ENCODE measurements at places on chromosomes 13 and 19.

DNA sequence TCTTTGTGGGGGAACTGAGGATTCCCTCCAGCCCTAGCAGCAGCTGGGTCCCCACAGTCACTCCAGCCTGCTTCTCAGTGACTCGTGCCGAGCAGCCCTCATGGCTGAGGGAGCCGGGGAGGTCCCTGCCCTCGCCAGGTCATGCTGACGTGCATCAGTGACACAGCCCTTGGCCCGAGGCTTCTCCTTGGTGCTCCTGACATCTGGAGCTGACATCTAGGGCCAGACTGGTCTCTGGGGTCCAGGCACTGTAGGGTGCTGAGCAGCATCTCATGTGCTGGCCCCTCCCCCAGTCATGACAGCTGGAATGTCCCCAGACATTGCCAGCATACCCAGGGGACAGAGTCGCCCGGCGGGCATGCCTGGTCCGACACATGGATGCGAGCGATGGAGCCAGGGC is 14.4 kb downstream of the COMP start:
- peak; percentile 5 for DNase-seq

DNA sequence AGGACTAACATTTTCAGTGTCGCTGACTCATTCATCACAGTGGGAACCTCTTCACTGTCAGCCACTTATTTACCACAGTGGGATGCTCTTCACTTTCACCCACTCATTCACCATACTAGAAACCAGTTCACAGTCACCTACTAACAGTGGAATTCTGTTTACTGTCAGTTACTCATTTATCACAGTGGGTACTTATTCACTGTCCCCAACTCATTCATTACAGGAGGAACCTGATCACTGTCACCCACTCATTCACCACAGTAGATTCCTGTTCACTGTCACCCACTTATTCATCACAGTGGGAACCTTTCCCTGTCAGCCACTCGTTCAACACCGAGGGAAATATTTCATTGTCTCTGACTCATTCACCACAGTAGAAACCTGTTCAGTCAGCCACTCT is 10.1 kb upstream of the ZNF85 start:
- no peak for DNase-seq

GRCh38 chr19:43765109-43765876 is 10.5 kb upstream of the SMG9 start:
- peak; percentile 94 for DNase-seq

- no peak for DNase-seq
Observed at GRCh38 chr13:87498681-87499080, 172.5 kb upstream of the SLITRK5 start.

DNA sequence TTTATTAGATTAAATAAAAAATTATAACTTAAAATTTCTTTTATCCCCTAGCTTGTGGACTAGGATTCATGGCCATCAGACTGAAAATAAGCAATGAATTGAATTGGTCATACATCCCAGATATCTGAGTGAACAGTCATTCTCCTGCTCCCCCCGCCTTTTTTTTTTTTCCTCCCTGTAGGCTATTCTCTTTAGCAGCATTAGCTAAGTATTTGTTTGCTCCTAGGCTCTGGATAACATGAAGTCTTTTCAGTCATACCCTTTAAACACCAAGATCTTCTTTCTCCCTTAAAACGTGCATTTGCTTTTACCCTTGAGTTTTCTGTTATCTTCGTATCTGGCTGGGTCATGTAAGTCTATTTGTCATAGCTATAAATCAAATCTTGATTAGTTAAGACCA is 866.7 kb upstream of the SPRY2 start:
- DNase-seq: no peak

DNA sequence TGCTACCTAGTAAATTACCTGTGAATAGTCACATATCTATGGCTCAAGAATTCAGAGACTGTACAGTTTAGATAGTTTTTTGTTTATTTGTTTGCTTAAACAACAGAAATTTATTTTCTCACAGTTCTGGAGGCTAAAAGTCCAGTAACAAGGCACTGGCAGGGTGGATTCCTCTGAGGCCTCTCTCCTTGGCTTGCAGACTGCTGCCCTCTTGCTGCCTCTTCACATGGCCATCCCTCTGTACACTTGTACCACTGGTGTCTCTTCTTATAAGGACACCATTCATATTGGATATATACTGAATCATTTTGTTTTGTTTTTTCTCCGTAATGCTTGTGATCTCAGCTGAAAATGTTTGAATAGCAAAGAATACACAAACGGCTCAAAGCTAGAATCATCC is 56.4 kb upstream of the MIR17HG start:
- DNase-seq: no peak

- DNase-seq: no peak
Observed at GRCh38 chr13:19993024-19993423, 34.5 kb downstream of the ZMYM2 start.

- no peak for DNase-seq
Observed at GRCh38 chr19:21474671-21475181, 30.7 kb upstream of the ZNF429 start.
